ENCODE measurements at places on chromosomes 13 and 19.

DNA sequence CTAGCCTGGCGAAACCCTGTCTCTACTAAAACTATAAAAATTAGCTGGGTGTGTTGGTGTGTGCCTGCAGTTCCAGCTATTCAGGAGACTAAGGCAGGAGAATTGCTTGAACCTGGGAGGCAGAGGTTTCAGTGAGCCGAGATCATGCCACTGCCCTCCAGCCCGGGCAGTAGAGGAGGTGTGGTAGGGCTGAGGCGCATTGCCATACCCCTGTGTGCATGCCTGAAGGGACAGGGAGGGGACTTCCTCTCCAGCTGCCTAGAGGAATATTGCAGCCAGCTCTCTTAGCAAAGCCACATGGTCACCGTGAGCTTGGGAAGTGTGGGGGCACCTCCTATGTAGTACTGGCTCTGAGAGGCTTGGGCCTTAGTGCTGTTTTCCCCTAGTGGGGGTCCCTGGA is 29.2 kb upstream of the PEPD start:
- no peak for DNase-seq

- no peak for DNase-seq
Observed at GRCh38 chr13:41762796-41763195, 198.1 kb downstream of the VWA8 start.

- DNase-seq = no peak
Observed at GRCh38 chr19:34370117-34370516, 5.1 kb downstream of the GPI start.

DNA sequence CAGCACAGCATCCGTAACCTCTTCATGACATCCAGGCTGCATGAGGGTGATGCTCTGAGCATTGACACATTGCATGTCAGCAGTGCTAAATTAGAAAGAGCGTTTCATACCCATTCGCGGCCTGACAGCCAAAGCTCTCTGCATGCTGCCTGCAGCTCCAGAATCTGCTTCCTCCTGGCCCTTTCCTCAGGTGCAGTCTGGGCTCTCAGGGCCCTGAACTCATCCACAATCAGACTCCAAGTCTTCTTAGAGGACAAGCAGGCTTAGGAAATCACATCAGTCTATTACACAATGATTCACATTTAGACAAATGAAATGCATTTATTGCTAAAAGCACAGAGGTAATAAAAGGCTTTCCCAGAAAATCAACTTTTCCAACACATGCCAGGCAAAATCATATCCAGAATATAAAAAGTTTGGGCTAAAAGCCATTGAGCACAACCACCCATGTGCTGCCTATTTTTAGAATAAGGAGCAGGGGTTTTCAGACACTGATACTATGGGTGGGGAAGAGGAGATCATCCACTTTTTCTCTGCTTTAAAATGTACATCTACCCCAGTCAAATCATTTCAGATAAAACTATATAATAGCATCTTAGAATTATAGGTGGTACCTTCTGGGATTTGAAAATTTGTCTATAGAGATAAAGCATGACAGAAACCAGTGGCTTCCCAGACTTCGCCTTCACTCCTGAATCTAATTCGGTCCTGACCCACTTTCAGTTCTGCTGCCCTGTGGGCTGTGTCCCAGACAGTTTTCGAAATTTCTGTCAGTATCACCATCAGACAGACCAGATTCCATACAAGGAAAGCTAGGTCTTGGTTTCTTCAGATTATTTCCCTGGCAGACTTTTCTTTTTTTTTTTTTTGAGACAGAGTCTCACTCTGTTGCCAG is 109.3 kb downstream of the COL4A2 start:
- DNase-seq = no peak

DNA sequence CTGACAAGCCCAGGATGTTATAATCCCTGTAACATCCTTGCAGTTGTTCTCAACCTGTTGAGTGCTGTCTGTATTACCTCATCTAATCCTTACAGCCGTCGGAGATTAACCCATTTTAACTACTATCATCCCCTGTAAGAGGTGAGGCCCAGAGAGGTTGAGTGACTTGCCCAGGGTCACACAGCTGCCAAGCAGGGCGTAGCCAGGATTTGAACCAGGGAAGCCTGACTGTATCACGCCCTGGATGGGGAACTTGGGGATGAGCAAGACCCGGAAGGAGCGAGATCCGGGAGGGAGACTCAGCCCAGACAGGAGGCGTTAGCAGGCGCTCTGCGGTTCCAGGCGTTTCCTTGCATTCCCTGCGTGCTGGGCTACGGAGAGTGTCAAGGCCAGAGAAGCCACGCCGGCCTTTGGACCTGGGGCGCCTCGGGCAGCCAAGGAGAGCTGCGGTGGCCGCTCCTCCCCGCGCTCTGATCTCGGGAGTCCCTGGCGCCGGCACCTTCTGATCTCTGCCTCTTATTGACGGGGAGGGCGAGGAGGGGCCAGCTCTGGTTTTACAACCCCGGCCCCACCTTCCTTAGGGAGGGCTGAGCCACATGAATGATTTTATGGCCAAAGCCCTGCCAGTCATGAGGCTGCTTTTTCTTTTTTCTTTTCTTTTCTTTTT is 6.2 kb downstream of the SULT2B1 start:
- no peak for DNase-seq

- no peak for DNase-seq
Observed at GRCh38 chr19:4413588-4413987, 11.1 kb downstream of the CHAF1A start.

DNA sequence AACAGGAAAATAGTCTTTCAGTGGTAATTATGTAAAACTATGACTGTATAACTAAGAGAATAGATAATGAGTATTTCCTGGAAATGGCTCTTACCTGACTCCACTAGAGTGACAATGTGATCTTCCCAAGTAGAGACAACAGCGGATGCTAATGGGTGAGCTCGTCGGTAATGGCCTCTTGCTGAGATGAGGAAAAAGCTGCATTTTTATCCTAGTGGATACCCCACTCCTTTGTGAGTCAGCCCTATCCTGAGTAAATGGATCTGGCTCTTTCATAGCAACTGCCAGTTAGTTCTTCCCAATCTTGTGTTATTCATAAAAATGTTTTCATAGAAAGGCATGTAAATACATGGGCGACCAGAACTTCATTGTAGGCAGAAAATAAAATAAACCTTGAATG is 299.5 kb downstream of the NALCN start:
- no peak for DNase-seq

GRCh38 chr19:38684078-38684861 is 36.8 kb downstream of the ACTN4 start:
- no peak for DNase-seq

DNA sequence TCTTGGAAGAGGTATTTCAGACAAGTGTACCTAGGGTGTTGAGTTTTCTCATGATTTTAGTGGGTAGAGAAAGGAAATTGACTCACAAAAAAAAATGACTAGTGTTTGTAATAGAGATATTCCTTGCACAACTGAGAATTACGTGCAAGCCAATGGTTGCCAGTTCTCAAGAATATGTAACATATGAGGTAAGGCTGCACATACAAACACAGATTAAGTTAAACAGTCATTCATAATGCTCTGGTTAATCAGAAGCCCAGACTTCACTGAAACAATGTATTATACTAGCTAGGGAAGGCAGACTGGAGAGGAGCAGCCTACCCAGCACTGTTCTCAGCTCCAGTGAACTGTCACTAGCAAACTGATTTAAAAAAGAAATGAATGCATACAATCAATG is 418.3 kb downstream of the DIAPH3 start:
- no peak for DNase-seq

Measured in activated CD4-positive, alpha-beta T cell treated with anti-CD3 and anti-CD28 coated beads, Interleukin-2, amount 50 U/mL, for 24 hours (primary cell).